ENCODE measurements at places on chromosomes 11 and 22. TPM values are rescaled to one million over a fixed set of nuclear protein-coding genes. Genes with fewer than 3 reads are reported as not detected.

GRCh38 chr22:47040486-47041270 lies 278.2 kb downstream of the TBC1D22A start:
- no peak overlapping the region for H3K27ac ChIP-seq
- peaks cover 25% of the 10 kb centered on the region for H3K4me1 ChIP-seq
- H3K4me3 ChIP-seq = no peak overlapping the region

- DNase-seq = no peak
- H3K4me1 ChIP-seq = no peaks in the 10 kb centered on the region
- no peak overlapping the region for H3K27ac ChIP-seq
- H3K27me3 ChIP-seq = peaks cover 3% of the 10 kb centered on the region
- no peaks in the 10 kb centered on the region for H3K36me3 ChIP-seq
- H3K4me3 ChIP-seq = no peak overlapping the region
Observed at GRCh38 chr11:123707206-123707605, 34.3 kb downstream of the ZNF202 start.

DNA sequence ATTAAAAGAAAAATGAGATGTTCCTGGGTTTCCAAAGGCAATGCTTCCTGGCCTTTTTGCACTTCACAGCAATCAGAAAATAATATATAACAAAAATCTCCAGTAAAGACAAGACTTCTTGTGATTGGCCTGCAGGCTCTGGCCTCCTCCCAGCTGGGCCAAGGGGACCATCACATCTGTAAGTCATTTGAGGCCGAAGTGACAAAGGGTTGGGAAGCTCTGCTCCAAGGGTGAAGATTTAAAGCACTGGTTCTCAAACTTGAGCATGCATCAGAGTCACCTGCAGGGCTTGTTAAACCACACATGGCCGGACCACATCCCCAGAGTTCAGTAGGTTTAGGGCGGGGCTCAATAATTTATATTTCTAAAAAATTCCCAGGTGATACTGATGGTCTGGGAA lies 32.1 kb downstream of the ARFGAP2 start:
- no peaks in the 10 kb centered on the region for H3K27me3 ChIP-seq
- H3K27ac ChIP-seq = no peak overlapping the region
- H3K4me1 ChIP-seq = no peaks in the 10 kb centered on the region
- H3K4me3 ChIP-seq = no peak overlapping the region

DNA sequence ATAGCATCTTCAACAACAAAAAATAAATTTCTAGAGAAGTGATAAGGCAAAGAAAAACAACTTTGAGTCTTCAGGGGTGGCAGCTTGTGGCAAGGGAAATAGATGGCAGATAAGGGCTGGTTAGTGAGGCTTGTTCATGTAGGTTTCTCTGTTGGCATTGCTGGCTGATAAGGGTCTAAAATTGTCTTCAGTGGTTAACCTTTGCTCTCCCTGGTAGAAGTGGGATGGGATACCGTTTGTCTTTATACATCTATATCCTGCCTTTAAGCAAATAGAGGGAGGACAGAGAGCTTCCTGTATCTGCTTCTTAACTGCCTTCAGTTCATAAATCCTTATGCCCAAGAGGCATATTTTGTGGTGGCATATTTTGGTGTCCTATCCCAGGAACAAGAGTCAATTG lies 57.1 kb downstream of the TRAF6 start:
- no peak for DNase-seq
- peaks cover 3% of the 10 kb centered on the region for H3K36me3 ChIP-seq
- no peak overlapping the region for H3K4me3 ChIP-seq
- H3K27me3 ChIP-seq = no peaks in the 10 kb centered on the region

DNA sequence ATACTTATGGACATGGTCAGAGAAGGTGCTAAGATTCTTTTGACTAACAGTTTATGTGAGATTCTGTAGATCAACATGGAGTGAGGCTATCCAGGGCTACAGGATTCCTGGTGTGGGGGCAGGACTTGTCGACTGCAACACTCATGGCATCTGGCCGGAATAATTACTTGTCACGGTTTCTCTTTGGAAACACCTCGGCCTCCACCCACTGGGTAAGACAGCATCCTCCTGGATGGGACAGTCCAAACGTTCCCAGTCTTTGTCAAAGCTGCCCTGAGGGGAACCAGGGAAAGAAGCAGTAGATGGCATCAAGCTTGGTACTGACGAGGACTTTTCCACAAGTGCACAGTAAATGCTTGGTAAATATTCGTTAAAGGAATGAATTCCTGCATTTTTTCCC lies 762.8 kb downstream of the BRD1 start:
- H3K27ac ChIP-seq = no peak overlapping the region
- peaks cover 10% of the 10 kb centered on the region for H3K27me3 ChIP-seq
- no peak for DNase-seq
- no peaks in the 10 kb centered on the region for H3K4me1 ChIP-seq
- H3K4me3 ChIP-seq = no peak overlapping the region

DNA sequence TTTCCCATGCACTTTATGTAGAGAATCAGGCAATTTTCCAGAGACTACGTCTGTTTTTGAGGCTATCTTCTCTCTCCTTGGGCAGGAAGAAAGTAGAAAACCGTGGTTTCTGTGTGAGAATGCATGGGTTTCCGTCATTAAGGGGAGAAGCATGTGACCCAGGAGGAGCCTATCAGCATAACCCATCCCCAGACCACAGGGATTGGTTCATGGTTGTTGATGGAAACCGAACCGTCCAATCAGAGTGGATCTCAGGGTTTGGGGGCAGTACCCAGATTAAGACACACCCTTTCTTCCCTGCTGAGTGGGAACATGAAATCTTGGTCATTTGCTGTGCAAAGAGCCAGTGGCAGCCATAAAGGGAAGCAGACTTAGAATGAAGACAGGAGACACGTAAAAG lies 517.8 kb downstream of the MN1 start:
- no peak for DNase-seq
- H3K27ac ChIP-seq = no peak overlapping the region

GRCh38 chr11:37896016-37896415 lies 1298.0 kb upstream of the RAG2 start:
- H3K27me3 ChIP-seq = no peaks in the 10 kb centered on the region
- no peaks in the 10 kb centered on the region for H3K4me1 ChIP-seq
- DNase-seq = no peak
- H3K36me3 ChIP-seq = no peaks in the 10 kb centered on the region
- H3K27ac ChIP-seq = no peak overlapping the region

DNA sequence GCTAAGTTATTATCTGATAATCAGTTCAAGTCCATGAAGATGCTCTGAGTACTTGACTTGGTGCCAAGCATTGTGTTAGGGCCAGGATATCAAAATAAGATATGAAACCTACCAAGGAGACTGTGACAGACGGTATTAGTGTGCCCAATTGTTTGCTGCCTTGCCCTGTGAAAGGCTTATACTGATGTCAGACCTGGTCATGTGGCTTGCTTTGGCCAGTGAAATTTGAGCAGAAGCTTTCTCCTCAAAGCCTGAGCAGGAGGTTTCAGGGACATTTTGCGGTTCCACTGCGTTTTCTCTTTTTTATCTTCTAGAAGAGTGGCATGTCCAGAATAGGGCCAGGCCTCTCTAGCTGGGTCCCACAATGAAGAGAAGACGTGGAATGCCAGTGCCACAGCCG lies 15.8 kb upstream of the PKNOX2 start:
- no peaks in the 10 kb centered on the region for H3K36me3 ChIP-seq
- H3K4me3 ChIP-seq = no peak overlapping the region
- peaks cover 4% of the 10 kb centered on the region for H3K27me3 ChIP-seq
- no peak overlapping the region for H3K27ac ChIP-seq
- no peaks in the 10 kb centered on the region for H3K4me1 ChIP-seq

DNA sequence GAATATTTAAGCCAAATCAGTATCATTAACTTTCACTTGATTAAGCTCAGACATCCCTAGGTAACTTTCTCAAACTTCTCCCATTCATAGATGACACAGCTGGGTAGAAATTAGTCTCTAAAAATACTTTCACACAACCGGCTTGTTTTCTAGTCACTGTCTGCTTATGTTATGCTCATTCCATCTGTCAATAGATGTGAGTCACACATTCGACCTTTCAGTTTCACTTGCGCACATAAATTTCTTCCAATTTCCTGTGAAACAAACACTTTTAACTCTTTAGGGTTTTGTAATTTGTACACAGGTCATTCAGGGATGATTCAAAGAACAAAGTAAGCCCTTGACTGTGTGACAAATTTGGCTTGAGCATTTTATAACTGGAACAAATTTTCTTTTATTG lies 723.0 kb downstream of the KCNA4 start:
- no peaks in the 10 kb centered on the region for H3K27me3 ChIP-seq
- DNase-seq = no peak
- no peak overlapping the region for H3K4me3 ChIP-seq
- H3K27ac ChIP-seq = no peak overlapping the region

DNA sequence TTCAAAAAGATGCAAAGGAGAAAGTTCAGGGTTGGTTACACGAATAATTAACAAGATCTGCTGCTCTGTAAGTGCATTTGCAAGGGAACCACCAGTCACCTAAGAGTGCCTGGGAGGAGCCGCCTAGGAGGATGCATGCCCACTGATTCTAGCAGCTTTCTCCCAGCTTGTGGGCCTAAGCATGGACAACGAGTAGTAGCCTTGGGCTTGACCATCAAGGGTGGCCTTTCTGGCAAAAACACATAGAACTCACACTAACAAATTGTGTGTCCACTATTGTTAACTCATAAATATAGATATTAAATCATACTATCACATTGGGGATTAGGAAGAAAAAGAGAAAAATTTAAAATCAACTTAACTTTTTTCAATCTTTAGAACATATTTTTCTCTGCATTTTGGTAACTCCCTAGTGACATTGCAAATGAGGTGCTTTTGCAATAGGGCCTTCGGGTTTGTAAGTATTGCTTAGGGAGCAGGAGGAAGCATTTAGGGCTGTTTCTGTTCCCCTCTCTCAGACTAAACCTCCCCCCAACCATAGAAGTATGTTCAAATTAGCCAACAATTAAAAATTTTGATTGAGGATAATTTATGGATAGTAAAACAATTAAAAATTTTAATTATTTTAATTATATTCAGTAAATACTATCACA lies 57.3 kb upstream of the CEP295 start:
- DNase-seq = no peak
- no peak overlapping the region for H3K27ac ChIP-seq
- no peaks in the 10 kb centered on the region for H3K4me1 ChIP-seq
- no peaks in the 10 kb centered on the region for H3K36me3 ChIP-seq
- H3K4me3 ChIP-seq = no peak overlapping the region

DNA sequence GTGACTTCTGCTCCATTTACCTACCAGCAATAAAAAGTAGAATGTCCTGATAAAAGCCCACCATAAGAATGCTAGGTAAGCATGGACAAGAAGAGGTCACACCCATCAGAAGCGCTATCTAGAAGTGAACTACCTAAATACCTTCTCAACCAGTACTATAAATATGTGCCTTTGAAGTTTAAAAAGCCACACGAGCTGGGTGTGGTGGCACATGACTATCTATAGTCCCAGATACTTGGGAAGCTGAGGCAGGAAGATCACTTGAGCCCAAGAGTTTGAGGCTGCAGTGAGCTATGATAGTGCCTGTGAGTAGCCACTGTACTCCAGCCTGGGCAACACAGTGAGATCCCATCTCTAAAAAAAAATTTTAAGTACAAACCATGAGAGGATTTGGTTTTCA lies 66.7 kb downstream of the PACSIN2 start:
- peaks cover 38% of the 10 kb centered on the region for H3K4me1 ChIP-seq
- DNase-seq = no peak
- H3K27ac ChIP-seq = no peak overlapping the region

- no peaks in the 10 kb centered on the region for H3K27me3 ChIP-seq
- peaks cover 2% of the 10 kb centered on the region for H3K36me3 ChIP-seq
- no peaks in the 10 kb centered on the region for H3K4me1 ChIP-seq
- H3K27ac ChIP-seq = no peak overlapping the region
- no peak for DNase-seq
- H3K4me3 ChIP-seq = no peak overlapping the region
Observed at GRCh38 chr22:42905702-42906183, 48.7 kb upstream of the ARFGAP3 start.

DNA sequence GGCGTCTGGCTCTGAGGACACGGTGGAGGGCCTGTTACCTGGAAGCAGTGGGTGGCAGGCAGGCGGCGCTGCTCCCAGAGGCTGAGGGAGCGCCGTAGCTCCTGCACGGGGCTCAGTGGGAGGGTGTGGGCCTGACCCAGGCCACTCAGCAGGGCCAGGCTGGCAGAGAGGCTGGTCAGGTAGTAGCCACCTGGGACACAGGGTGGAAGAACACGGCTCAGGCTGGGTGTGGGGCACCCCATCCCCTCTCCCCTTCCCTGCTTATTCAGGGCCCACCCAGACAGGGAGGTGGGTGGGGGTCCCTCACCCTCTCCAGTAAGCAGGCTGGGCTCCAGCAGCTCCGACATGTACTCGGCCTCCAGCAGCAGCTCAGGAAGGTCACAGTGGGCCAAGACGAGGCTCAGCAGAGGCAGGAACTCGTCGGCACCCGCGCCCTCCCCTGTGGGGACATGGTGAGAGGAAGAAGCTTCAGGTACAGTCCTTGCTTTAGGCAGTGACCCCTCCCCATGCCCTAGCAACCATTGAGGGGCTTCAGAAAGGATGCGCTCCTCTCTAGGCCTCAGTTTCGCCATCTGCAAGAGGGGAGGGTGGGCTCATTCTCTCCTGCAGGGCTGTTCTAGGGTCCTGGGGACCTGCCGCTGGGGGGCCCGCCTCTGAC lies 2.9 kb downstream of the RIN1 start:
- peaks cover 33% of the 10 kb centered on the region for H3K4me1 ChIP-seq
- no peak overlapping the region for H3K27ac ChIP-seq
- no peak overlapping the region for H3K4me3 ChIP-seq
- H3K36me3 ChIP-seq = peaks cover 14% of the 10 kb centered on the region
- no peak for DNase-seq
- H3K27me3 ChIP-seq = no peaks in the 10 kb centered on the region

DNA sequence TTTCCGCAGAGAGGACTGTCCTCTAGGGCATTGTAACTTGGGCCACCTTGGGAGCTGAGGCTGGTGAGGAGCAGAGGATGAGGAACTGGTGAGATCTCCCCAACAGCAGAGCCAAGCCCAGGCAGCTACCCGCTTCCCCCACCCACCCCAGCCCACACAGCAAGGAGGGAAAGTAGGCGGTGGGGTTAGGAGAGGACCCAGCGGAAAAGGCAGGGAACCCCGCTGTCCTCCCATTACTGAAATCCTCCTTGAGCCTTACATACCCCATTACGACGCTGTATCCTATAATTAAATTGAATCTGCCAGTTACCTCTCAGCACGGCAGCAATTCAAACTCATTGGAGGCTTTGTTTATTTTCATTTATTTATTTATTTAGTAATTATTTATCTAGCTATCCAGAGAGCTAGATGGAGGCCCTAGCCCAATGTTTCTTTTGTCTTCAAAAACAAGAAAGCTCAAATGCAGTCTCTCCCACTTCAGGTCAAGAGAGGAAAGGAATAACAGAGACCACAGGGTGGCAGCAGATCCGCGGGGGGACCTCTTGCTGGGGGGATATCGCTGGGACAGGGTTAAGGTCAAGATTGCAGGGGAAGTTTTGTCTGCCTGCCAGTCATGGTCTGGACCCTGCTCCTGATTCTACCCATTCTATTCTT lies 218.0 kb downstream of the ST3GAL4 start:
- H3K27me3 ChIP-seq = peaks cover 4% of the 10 kb centered on the region
- H3K4me3 ChIP-seq = no peak overlapping the region

The OR8K3 gene
- not detected for total RNA-seq

The CLDN5 gene
- not detected for total RNA-seq

The SCN3B gene
- total RNA-seq = not detected

The FGF3 gene
- not detected for total RNA-seq

The HOATZ gene
- not detected for total RNA-seq

The OR52N1 gene
- total RNA-seq = not detected

The RAD9A gene
- total RNA-seq = 29.7 TPM

The LSP1 gene
- total RNA-seq = 247 TPM

The GP1BB gene
- not detected for total RNA-seq

The RIMBP3B gene
- total RNA-seq = 0.16 TPM

The MMP20 gene
- total RNA-seq = not detected

Measured in activated CD8-positive, alpha-beta T cell treated with anti-CD3 and anti-CD28 coated beads for 36 hours (primary cell).